ENCODE measurements at places on chromosomes 7 and 10. TPM values are rescaled to one million over a fixed set of nuclear protein-coding genes. Genes with fewer than 3 reads are reported as not detected.

DDC gene
- total RNA-seq, result 1.6 TPM

DNA sequence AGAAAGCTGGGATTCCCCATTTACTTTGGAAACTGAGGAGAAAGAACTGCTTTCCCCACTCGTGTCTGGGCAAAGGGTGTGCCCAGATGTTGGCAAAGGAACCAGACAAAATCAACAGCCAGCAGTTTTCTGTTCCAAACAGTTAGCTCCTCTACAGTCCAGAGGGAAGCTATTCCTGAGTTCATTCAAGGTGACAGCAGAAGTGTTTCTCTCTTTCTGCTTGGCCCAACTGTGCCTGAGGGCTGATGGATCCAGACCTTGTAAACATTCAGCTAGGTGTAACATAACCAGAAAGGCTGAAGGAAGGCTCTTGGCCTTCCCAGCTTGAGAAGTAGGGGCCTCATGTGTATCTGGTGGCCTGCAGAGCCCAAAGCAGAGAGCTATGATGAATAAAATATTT, 7.0 kb upstream of the ALDH18A1 start:
- no peak overlapping the region for H3K27ac ChIP-seq
- H3K36me3 ChIP-seq, result no peaks in the 10 kb centered on the region
- H3K4me3 ChIP-seq, result no peak overlapping the region
- no peak for DNase-seq
- H3K4me1 ChIP-seq, result no peaks in the 10 kb centered on the region

DNA sequence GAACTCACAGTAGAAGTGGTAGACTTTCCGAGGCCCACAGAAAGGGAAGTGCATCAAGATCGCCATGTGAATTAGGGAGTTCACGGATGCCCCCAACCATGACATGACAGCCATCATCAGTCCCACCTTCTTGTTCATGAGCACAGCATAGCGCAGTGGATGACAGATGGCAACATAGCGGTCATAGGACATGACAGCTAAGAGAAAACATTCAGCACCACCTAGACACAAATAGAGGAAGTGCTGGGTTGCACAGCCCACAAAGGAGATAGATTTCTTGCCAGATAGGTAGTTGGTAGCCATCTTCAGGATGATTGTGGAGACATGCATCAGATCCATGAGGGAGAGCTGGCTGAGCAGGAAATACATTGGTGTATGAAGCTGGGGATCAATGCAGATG, 342 bp downstream of the OR2AE1 start:
- H3K27me3 ChIP-seq, result no peaks in the 10 kb centered on the region
- H3K36me3 ChIP-seq, result no peaks in the 10 kb centered on the region
- H3K4me1 ChIP-seq, result no peaks in the 10 kb centered on the region
- no peak for DNase-seq
- no peak overlapping the region for H3K4me3 ChIP-seq
- H3K27ac ChIP-seq, result no peak overlapping the region

DNA sequence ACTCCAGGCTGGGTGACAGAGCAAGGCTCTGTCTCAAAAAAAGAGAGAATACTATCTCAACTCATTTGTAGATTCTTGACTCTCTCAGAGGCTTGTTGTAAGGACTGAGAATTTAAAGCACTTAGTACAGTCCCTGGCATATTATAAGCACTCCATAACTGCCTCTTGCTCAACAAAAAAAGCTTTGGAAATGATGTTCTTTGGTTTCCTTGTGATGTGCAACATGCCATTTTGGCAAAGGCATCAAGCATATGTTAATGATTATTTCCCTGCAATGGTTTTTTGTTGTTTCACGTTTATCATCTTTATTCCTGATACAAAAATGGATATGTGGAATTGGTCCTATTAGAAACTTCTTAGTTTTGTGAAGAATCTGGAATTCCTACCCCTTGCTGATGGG, 15.7 kb downstream of the NOLC1 start:
- no peak overlapping the region for H3K4me3 ChIP-seq
- H3K27me3 ChIP-seq, result no peaks in the 10 kb centered on the region
- no peak for DNase-seq
- H3K27ac ChIP-seq, result no peak overlapping the region
- peaks cover 4% of the 10 kb centered on the region for H3K4me1 ChIP-seq
- peaks cover 14% of the 10 kb centered on the region for H3K36me3 ChIP-seq

DNA sequence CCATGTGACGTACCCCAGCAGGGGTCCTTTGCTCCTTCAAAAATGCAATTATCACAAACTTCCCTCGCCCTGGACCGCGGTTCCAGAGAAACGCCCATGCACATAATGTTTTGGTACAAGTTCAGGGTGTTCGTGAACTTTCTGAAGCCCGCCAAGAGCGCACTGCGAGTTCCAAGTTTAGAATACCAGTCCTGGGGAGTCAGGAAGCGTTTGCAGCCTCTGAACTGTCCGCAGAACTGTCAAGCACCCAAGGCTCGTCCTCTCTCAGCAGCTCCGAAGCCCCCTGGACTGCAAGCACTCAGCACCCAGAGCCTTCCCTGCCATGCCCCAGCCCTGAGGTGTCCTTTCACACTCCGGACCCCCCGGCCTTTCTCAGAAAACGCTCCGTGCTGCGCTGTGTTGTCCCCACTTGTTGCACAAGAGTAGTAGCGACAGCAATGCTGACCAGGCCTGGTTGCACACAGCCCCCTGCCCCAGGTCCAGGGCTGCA, 30.3 kb downstream of the CALML3 start:
- H3K4me3 ChIP-seq, result no peak overlapping the region
- no peak overlapping the region for H3K27ac ChIP-seq
- no peaks in the 10 kb centered on the region for H3K27me3 ChIP-seq
- H3K4me1 ChIP-seq, result peaks cover 5% of the 10 kb centered on the region

- H3K36me3 ChIP-seq, result no peaks in the 10 kb centered on the region
- no peaks in the 10 kb centered on the region for H3K4me1 ChIP-seq
- no peaks in the 10 kb centered on the region for H3K27me3 ChIP-seq
- no peak overlapping the region for H3K27ac ChIP-seq
- DNase-seq, result peak; percentile 81
Measured at GRCh38 chr7:410395-410910, 109.2 kb downstream of the PDGFA start.

DNA sequence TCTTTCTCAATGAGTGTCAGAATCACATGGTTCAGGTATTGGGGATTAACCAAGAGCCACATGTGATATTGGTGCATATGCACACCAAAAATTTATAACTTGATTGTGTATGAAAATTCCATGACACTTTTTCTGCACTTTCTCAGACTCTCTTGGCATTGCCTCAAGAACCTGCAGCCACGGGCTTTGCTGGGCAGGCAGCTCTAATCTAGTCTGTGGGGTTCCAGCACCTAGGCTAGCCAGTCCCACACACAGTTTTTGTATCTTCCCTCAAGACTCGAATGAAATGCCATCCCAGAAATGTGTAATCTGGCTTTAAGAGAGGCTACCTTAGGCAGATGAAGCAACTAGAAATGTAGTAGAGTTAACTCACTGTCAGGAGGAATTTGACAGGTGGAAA, 21.7 kb downstream of the STARD3NL start:
- H3K27me3 ChIP-seq, result no peaks in the 10 kb centered on the region
- no peaks in the 10 kb centered on the region for H3K36me3 ChIP-seq
- H3K4me3 ChIP-seq, result no peak overlapping the region
- H3K4me1 ChIP-seq, result peaks cover 36% of the 10 kb centered on the region
- no peak overlapping the region for H3K27ac ChIP-seq

GRCh38 chr10:110609605-110610004, 34.5 kb upstream of the RBM20 start:
- no peak for DNase-seq
- no peaks in the 10 kb centered on the region for H3K27me3 ChIP-seq
- H3K4me3 ChIP-seq, result no peak overlapping the region
- no peak overlapping the region for H3K27ac ChIP-seq

VPS37D gene
- total RNA-seq, result 1.0 TPM
